ENCODE measurements at places on chromosomes 2 and 18.

- no peak for DNase-seq
Measured at GRCh38 chr2:46179037-46179621, 118.1 kb upstream of the EPAS1 start.

DNA sequence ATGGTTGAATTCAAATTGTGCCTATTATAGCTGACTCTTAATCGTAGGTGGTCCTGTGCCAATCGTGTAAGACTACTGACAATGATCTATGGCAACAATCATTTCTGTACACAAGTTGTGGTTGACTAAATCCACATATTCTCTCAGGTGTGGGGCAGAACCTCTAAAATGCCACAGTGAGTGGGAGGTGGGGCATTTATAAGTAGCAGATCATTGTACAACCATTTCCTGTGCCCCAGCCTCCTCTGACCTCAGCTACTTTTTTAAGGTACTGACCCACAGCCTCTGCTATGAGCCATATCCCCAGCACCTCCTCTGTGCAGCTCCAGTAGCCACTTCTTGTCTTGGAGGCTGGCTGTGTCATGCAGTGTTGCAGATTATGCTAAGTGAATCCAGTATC is 48.6 kb upstream of the RAPH1 start:
- peak; percentile 58 for DNase-seq

DNA sequence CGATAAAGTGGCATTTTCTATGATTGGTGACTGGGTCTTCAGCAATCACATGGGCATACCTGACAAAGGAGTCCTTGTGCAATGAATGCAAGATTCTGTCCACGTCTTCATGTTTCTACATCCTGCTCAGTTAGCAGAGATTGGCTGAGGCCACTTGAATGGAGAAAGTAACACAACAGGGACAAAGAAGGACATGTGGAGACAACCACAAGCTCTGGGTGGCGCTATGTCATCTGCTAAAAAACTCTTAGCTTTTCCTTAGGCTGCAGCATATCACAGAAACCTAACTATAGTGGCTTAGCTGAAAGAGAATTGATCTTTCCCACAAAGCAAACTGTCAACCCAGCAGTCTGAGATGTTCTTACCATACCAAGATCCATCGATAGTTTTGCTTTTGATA is 1109.7 kb downstream of the SOCS6 start:
- no peak for DNase-seq

GRCh38 chr2:219619235-219619634 is 8.2 kb upstream of the SLC4A3 start:
- no peak for DNase-seq

- DNase-seq: no peak
Measured at GRCh38 chr2:86615596-86615995, 8.1 kb downstream of the RNF103 start.

DNA sequence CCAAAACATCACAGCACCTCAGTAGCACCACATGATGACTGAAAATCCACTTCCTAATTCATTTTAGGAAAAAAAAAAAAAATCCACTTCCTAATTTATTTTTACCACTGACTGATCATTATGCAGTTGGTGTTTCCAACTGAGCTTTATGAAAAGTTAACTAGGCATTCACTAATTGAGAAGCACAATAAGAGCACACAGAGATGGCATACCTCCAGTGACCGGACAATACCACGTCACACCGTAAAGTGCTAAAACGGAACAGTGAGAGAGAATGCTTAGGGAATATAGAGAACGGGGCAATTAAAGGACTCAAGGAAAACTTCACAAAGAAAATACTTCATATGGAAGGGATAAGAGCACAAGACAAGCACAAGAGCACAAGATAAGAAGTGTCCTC is 212.5 kb downstream of the NBAS start:
- no peak for DNase-seq

DNA sequence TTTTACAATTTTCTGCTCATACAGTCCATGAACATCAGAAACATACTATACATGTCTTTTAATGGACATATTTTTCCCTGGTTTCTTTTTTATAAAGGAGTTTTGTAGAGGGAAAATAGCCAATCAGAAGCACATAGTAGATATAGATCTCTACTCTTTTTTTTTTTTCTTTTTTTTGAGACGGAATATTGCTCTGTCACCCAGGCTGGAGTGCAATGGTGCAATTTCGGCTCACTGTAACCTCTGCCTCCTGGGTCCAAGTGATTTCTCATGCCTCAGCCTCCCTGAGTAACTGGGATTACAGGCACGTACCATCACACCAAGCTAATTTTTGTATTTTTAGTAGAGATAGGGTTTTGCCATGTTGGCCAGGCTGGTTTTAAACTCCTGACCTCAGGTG is 83.2 kb upstream of the MGAT5 start:
- DNase-seq: no peak

- DNase-seq: peak; percentile 85
Measured at GRCh38 chr18:59056706-59057492, 82.8 kb upstream of the SEC11C start.

- DNase-seq: no peak
Measured at GRCh38 chr2:208175840-208176153, 12.4 kb upstream of the CRYGA start.

GRCh38 chr18:79418642-79419041 is 22.9 kb downstream of the NFATC1 start:
- no peak for DNase-seq

GRCh38 chr2:133787651-133788050 is 219.4 kb upstream of the NCKAP5 start:
- no peak for DNase-seq

- no peak for DNase-seq
Measured at GRCh38 chr2:180699657-180700361, 280.6 kb upstream of the UBE2E3 start.

GRCh38 chr2:191374366-191374765 is 129.2 kb downstream of the MYO1B start:
- DNase-seq: no peak

Data from ascending aorta (tissue), 2 donors.